Muscle of leg (tissue), 16 donors: ENCODE measurements at places on chromosomes 12 and 14. TPM values are rescaled to one million over a fixed set of nuclear protein-coding genes. Genes with fewer than 3 reads are reported as not detected.

GRCh38 chr12:127374447-127374846 lies 892.5 kb upstream of the TMEM132C start:
- H3K36me3 ChIP-seq: no peaks in the 10 kb centered on the region
- H3K27me3 ChIP-seq: no peaks in the 10 kb centered on the region
- no peak overlapping the region for H3K4me3 ChIP-seq
- DNase-seq: no peak
- no peaks in the 10 kb centered on the region for H3K4me1 ChIP-seq

The G2E3 gene
- 21.3 TPM for total RNA-seq

The SLC5A8 gene
- total RNA-seq: 0.04 TPM

- H3K27me3 ChIP-seq: peaks cover 2% of the 10 kb centered on the region
- peak; percentile 69 for DNase-seq
- no peaks in the 10 kb centered on the region for H3K36me3 ChIP-seq
- no peak overlapping the region for H3K27ac ChIP-seq
- H3K4me3 ChIP-seq: no peak overlapping the region
These were observed 747.4 kb downstream of the VRK1 start for GRCh38 chr14:97544571-97544970.

The PTCSC3 gene
- not detected for total RNA-seq
